ENCODE measurements at places on chromosomes 7 and 10.

GRCh38 chr7:94698275-94698674 lies 42.3 kb upstream of the SGCE start:
- H3K27ac ChIP-seq = no peak overlapping the region
- no peak for DNase-seq
- H3K27me3 ChIP-seq = no peaks in the 10 kb centered on the region
- peaks cover 5% of the 10 kb centered on the region for H3K4me1 ChIP-seq
- no peak overlapping the region for H3K4me3 ChIP-seq

GRCh38 chr10:79930751-79931150 lies 18.2 kb downstream of the SFTPD start:
- no peak overlapping the region for H3K4me3 ChIP-seq
- no peaks in the 10 kb centered on the region for H3K4me1 ChIP-seq
- H3K27me3 ChIP-seq = no peaks in the 10 kb centered on the region
- H3K27ac ChIP-seq = no peak overlapping the region
- DNase-seq = no peak

- H3K27ac ChIP-seq = no peak overlapping the region
- H3K4me3 ChIP-seq = no peak overlapping the region
Observed at GRCh38 chr7:69173341-69173740, 424.9 kb upstream of the AUTS2 start.

- peaks cover 18% of the 10 kb centered on the region for H3K4me1 ChIP-seq
- peak overlapping the region; percentile 42 for H3K4me3 ChIP-seq
- peaks cover 46% of the 10 kb centered on the region for H3K27me3 ChIP-seq
- peak; percentile 38 for DNase-seq
Observed at GRCh38 chr10:102230861-102231356, 4.8 kb downstream of the ELOVL3 start.

DNA sequence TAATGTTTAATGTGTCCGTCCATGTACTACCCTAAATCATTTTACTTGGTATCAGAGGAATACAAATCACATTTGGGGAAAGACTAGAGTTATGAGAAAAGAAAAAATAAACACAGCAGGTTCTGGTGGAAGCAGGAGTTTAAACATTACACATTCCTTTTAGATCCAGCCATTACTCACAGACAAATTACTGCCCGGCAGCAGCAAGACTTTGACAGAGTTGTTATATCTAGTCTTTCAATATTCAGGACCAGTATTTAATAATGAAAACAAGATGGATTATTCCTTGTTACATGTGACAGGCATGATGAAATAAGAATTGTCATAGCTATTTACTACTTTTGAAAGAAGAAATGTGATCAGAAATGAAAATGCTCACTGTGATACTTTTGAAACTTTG lies 131.8 kb upstream of the GNAI1 start:
- H3K36me3 ChIP-seq = no peaks in the 10 kb centered on the region
- H3K27ac ChIP-seq = no peak overlapping the region
- no peaks in the 10 kb centered on the region for H3K27me3 ChIP-seq
- H3K4me1 ChIP-seq = no peaks in the 10 kb centered on the region
- DNase-seq = no peak

- H3K4me3 ChIP-seq = no peak overlapping the region
- peaks cover 16% of the 10 kb centered on the region for H3K4me1 ChIP-seq
- no peaks in the 10 kb centered on the region for H3K36me3 ChIP-seq
- no peak overlapping the region for H3K27ac ChIP-seq
- no peaks in the 10 kb centered on the region for H3K27me3 ChIP-seq
- no peak for DNase-seq
Observed at GRCh38 chr10:26519803-26520202, 81.7 kb downstream of the APBB1IP start.
